ENCODE measurements at places on chromosomes 13 and 19. TPM values are rescaled to one million over a fixed set of nuclear protein-coding genes. Genes with fewer than 3 reads are reported as not detected.

GRCh38 chr19:46080561-46080960 is 39.8 kb upstream of the IGFL4 start:
- peaks cover 27% of the 10 kb centered on the region for H3K27me3 ChIP-seq
- DNase-seq = no peak
- H3K4me1 ChIP-seq = peaks cover 9% of the 10 kb centered on the region
- H3K4me3 ChIP-seq = no peak overlapping the region
- H3K27ac ChIP-seq = no peak overlapping the region

DNA sequence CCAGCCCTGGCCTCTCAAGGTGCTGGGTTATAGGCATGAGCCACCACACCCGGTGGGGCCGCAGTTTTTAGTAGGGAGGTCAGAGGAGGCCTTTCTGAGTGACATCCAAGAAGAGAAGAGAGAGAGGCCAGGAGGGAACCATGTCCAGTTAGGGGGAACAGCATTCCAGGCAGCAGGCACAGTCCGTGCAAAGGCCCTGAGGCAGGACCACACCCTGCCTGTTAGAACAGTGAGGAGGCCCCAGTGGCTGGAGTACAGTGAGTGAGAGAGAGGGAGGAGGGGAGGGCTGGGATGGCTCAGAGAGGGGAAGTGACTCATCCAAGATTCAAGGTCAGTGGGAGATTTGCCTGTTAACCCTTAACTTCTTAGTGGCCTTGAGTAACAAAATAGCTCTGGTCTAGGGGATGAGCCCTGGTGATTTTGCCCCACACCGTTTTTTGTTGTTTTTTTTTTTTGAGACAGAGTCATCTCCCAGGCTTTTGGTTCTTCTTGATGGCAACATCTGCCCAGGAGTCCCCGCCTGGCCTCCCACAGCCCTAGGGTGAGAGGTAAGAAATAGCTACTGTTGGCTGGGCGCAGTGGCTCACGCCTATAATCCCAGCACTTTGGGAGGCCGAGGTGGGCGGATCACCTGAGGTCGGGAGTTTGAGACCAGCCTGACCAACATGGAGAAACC is 2.7 kb upstream of the PLIN3 start:
- peaks cover 29% of the 10 kb centered on the region for H3K4me1 ChIP-seq
- DNase-seq = no peak
- H3K36me3 ChIP-seq = no peaks in the 10 kb centered on the region
- H3K4me3 ChIP-seq = no peak overlapping the region
- H3K27ac ChIP-seq = no peak overlapping the region

DNA sequence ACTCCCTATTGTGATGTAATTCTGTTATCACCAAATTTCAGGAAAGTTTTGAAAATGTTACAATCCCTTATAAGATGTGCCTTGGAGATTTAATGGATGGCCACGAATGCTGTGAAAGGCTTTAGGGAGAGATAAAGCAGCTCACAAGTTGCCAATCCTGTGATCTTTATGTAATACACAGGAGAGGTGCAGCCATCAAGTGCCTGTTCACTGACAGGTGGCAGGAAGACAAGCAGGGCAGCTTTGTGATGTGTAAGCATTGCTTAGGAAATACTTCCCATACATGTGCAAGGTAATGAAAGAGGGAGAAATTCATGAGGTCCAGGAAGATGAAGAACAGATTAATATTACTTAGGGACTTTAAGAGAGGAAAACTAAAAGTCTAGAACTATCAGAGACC is 628.8 kb downstream of the SLITRK6 start:
- H3K4me1 ChIP-seq = no peaks in the 10 kb centered on the region
- no peaks in the 10 kb centered on the region for H3K36me3 ChIP-seq
- no peaks in the 10 kb centered on the region for H3K27me3 ChIP-seq
- no peak overlapping the region for H3K4me3 ChIP-seq
- H3K27ac ChIP-seq = no peak overlapping the region

Gene FAM83E
- 3.0 TPM for total RNA-seq
